Activated CD8-positive, alpha-beta T cell treated with anti-CD3 and anti-CD28 coated beads, Interleukin-2, amount 10 ng/mL, durations not matched to agents 7 days and 5 days (primary cell): ENCODE measurements at places on chromosomes 12 and 14. TPM values are rescaled to one million over a fixed set of nuclear protein-coding genes. Genes with fewer than 3 reads are reported as not detected.

PTPN11 gene
- total RNA-seq: 106 TPM

IRF9 gene
- total RNA-seq: 242 TPM

CLEC9A gene
- not detected for total RNA-seq

GRCh38 chr14:65954942-65955341 is 531.2 kb upstream of the CCDC196 start:
- no peak overlapping the region for H3K4me3 ChIP-seq
- no peak for DNase-seq
- no peak overlapping the region for H3K27ac ChIP-seq
- H3K4me1 ChIP-seq: peaks cover 31% of the 10 kb centered on the region

- no peak overlapping the region for H3K27ac ChIP-seq
- H3K4me1 ChIP-seq: no peaks in the 10 kb centered on the region
- H3K27me3 ChIP-seq: peaks cover 4% of the 10 kb centered on the region
Measured at GRCh38 chr14:34403646-34404045, 58.4 kb downstream of the SPTSSA start.

- peaks cover 93% of the 10 kb centered on the region for H3K36me3 ChIP-seq
- H3K27ac ChIP-seq: peak overlapping the region; percentile 93
- peak overlapping the region; percentile 86 for H3K4me3 ChIP-seq
Measured at GRCh38 chr14:22500954-22501726, 87.9 kb downstream of the DAD1 start.
